Activated CD4-positive, alpha-beta T cell treated with anti-CD3 and anti-CD28 coated beads, Interleukin-2, amount 10 ng/mL, durations not matched to agents 24 days and 14 days (primary cell): ENCODE measurements at places on chromosomes 1 and 21.
A peak's percentile ranks its signal among the peaks of the same experiment; 100 is the strongest.

DNA sequence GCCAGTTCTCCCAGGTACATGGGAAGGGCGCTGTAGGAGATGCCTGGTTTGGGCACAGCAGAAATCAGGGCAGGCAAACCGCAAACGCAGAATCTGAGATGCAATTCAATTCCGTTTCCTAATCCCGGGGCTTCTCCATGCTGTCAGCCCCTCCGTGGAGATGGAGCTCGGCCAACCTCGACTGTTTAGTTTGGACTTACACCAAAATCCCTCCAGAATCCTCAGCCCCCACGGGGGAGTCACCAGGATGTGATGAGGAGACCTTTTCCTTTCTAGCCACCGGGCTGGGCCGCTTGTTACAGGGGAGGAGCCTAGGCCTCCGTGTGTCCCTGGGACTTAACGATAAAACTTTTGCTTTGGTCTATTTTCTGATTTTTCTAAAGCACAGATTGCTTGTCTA is 7.9 kb downstream of the SLC2A7 start:
- DNase-seq = no peak

DNA sequence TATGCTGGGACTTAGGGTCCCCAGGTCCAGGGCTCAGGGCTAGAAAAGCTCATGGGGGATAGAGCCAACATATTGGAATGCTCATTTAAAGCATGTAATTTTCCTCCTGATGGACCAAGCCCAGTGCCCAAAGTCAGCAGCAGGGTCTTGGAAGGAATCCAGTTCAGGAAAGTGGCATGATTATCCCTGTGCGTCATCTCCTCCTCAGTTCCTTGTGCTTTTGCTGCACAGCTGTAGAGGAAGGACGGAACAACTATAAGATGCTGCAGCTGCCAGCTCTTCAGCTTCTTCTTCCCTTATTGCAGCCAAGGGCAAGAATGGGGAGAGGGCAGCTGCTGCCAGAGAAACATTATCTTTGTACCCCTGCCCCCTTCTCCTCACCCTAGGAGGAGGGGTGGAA is 58.4 kb downstream of the OVGP1 start:
- no peak for DNase-seq

GRCh38 chr1:12052997-12053686 is 10.0 kb upstream of the TNFRSF8 start:
- no peak for DNase-seq

GRCh38 chr1:218299416-218299815 is 14.3 kb downstream of the RRP15 start:
- no peak for DNase-seq

DNA sequence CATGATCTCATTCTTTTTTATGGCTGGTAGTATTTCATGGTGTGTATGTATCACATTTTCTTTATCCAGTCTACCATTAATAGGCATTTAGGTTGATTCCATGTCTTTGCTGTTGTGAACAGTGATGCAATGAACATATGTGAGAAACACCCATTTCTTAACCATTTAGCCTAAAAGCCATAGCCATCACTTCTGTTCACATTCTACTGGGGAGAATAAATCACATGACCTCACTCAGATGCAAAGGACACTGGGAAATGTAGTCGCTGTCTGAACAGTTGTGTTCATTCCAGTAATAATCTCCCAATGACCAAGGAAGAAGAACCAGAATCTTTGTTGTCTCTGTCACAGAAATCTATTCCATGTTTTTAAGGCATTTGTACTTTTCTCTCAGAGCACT is 15.1 kb upstream of the PLA2G2E start:
- no peak for DNase-seq

- DNase-seq = no peak
These were observed 14.6 kb downstream of the FAM151A start for GRCh38 chr1:54608566-54609230.

- no peak for DNase-seq
These were observed 37.6 kb upstream of the CTBS start for GRCh38 chr1:84611796-84612195.

DNA sequence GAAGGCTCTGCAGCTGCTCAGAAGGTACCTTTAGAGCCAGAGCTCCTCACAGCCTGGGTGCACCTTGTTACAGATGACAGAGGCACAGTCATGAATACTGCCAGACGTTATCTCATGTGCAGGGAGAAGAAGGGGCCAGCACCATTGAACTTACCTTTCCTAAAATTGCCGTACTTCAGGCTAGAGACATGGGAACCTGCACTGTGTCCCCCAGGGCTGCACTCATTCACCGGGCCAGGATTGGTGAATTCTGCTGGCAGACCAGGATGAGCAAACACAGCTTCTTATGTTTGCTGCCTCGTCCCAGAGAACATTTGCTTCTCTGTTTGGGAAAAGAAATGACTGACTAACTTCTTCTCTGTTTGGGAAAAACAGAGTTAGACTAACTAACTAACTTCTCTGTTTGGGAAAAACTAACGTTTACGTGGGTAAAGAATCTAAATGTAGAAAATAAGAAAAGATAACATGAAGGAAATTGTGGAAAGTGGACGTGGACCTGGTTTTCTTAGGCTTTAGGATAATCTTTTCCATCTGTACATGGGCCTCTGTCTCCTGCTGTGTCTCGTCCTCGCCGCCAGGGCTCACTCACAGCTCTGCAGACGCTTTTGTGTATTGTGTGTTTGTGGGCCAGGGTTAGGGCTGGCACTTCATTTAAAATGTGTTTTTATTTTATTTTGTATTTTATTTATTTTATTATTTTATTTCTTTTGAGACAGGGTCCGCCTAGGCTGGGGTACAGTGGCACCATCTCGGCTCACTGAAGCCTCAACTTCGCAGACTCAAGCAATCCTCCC is 9.9 kb downstream of the OBSCN start:
- peak; percentile 53 for DNase-seq

DNA sequence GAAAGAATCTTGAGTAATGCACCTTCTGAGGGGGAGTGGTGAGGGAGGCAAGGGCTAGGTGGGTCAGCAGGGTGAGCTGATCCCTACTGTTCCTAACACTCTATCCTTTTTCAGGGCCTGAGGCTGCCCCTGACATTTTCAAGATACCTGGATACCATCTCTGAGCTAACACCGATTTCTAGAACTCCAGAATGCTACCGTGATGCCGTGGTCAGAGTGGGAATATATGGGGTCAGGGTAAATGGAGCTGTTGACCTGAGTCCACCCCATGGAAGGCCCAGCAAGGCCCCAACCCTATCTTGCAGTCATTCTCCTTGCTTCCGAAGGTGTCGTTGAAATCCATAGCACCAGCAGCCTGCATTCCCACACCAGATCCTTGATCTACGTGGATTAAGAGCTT is 18.0 kb upstream of the PTPRF start:
- DNase-seq = no peak

DNA sequence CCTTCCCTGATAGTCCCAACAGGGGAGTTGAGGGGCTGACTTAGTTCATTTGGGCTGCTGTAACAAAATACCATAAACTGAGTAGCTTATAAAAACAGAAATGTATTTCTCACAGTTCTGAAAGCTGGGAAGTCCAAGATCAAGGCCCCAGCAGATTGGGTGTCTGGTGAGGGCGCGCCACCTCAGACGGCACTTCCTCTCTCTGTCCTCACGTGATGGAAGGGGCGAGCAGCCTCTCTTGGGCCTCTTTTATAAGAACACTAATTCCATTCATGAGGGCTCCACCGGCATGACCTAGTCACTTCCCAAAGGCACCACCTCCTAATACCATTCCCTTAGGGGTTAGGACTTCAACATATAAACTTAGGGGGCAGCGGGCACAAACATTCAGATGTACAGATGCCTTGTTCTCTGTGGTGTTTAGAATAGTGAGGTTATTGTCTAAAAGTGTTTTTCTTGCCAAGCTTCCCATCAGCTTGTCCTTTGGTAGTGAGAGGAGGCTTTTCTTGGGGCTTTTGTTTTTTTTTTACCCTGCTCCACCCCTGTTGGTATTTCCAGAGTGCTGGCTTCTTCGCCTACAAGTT is 20.3 kb downstream of the NIPAL3 start:
- DNase-seq = no peak

GRCh38 chr1:51792864-51793263 is 85.7 kb downstream of the NRDC start:
- no peak for DNase-seq

- DNase-seq = no peak
These were observed 14.2 kb upstream of the NIBAN1 start for GRCh38 chr1:184988506-184988905.

DNA sequence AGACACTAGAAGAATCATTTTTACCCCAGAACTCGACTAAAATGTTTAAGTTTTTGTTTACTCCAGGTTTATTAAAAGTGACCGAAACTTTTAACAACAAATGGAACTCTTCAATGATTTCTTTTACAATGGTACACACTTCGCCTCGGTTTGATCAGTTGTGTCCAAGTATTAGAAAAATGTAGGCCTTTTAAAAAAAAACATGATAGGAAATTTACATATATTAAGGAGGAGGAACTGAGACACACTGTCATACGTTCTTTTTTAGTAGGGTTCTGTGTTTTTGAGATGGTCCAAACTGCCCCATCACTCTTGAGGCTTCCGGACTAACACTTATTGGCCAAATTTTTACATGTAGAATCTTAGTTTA is 1.3 kb downstream of the PRDM2 start:
- no peak for DNase-seq

GRCh38 chr21:31185663-31186062 is 147.4 kb upstream of the KRTAP19-8 start:
- peak; percentile 76 for DNase-seq

- no peak for DNase-seq
These were observed 4.3 kb upstream of the SERBP1 start for GRCh38 chr1:67434491-67434890.

DNA sequence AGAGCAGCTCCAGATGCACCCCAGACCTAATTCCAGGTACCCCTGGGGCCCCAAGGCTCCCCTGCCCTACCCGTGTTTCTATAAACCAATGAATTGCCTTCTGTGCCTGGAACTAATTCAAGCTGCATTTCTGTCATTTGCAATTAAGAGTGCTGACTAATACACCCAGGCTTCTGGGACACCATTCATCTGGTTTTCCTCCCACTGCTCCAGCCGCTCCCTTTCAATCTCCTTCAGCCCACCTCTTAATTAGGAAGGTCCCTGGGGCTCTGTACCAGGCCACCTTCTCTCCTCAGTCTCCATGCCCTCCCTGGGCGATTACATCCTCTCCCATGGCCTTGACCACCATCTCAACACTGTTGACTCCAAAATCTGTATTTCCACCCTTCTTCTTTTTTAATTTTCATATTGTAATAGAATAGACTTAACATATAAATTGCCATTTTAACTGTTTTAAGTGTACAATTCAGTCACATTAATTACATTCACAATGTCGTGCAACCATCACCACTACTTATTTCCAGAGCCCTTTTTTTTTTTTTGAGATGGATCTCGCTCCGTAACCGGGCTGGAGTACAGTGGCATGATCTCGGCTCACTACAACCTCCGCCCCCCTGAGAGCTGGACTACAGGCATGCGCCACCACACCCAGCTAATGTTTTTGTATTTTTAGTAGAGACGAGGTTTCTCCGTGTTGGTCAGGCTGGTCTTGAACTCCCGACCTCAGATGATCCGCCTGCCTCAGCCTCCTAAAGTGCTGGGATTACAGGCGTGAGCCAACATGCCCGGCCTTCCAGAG is 9.2 kb upstream of the GJB3 start:
- no peak for DNase-seq

- DNase-seq = no peak
These were observed 20.6 kb downstream of the NCAM2 start for GRCh38 chr21:21018821-21019220.

DNA sequence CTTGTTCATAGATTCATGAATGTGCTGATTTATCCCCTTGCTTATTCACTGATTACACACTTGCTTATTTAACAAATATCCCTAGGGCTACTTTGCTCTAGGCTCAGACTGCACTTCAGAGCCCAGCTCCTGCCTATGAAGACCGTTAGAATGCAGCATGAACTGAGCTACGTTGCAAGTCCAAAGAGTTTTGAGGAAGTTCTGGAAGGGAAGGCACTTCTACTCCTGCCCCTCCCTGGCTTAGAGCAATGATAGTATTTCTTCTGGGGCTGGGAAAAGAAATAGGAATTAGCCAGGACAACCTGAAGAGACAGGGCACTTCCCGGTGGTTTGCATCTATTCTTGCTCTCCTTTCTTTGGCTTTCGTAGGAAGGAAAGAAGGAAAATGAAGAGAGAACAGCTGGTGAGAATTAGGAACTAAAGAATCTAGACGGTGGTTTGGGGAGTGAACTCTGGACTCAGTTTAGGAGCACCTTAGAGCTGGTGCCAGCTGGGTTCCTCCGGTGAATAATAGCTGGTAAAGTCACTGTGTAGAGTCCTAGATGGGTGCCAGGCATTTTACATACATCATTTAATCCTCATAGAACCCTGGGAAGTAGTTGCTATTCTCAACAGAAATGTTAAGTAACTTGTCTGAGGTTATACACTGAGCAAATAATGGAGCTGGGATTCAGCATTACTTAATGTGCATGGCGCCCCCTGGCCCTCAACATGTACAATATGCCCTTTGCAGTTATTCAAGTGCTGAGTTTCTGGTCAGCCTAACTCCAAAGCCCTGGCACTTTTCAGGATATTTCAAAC is 65.9 kb downstream of the NDUFS5 start:
- peak; percentile 86 for DNase-seq

DNA sequence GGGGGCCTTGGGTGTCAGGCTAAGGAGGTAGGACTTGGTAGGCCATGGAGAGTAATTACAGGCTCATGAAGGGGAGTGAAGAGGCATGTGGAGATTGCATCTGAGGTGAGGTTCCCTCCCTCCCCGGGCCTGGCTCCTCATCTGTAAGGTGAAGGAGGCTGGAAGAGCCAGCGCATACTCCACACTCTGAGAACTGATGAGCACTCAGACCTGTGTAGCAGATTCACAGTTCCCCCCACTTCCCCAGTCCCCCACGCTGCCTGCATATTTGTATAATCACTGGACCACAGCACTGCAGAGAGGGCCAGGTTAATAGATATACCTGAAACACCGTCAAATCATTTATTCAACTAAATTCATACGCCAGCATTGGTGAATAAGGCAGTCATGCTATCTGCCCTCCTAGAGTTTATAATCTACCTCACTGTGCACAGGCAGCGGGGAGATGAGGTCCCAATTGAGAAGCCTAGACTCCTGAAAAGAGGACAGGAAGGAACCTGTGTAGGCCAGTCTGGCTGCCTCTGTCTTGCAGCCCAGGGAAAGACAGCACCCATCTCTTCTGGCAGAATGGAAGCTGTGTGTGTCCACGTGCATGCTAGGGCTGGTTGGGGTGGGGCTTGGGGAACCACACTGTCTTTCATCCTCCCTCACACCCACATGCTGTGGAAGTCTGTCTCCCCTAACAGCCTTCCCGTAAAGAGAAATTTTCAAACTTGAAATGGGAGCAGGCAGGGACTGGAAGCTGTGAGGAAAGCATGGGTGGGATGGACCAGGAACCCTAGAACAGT is 110.6 kb upstream of the ATP1A1 start:
- no peak for DNase-seq

- DNase-seq = no peak
These were observed 630.7 kb upstream of the PLXNA2 start for GRCh38 chr1:208874915-208875314.

- no peak for DNase-seq
These were observed 1093.5 kb downstream of the PLA2G4A start for GRCh38 chr1:187922255-187922654.

- DNase-seq = no peak
These were observed 16.2 kb upstream of the PDXK start for GRCh38 chr21:43702785-43703034.

DNA sequence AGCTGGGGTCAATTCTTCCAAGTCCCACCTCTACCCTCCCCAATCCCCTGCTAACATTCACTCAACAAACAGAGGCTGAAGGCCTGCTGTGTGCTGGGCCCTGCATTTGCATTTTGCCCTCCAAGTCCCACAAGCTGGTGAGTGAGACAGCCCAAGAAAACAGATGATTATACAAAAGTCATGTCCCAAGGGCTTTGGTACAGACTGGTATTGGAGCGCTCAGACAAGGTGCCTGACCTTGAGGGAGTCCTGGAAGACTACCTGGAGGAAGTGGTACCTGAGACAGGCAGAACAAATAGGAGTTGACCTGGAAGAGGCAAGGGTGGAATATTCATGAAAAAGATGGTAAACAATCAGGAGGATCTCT is 4.2 kb downstream of the LMOD1 start:
- DNase-seq = no peak
